ENCODE measurements at places on chromosomes 7 and 10. TPM values are rescaled to one million over a fixed set of nuclear protein-coding genes. Genes with fewer than 3 reads are reported as not detected.

- H3K4me3 ChIP-seq: no peak overlapping the region
- DNase-seq: no peak
- H3K4me1 ChIP-seq: no peaks in the 10 kb centered on the region
- H3K27ac ChIP-seq: no peak overlapping the region
- H3K36me3 ChIP-seq: no peaks in the 10 kb centered on the region
These were observed 78.9 kb downstream of the SRI start for GRCh38 chr7:88140947-88141346.

GRCh38 chr10:35215107-35215506 lies 88.5 kb downstream of the CREM start:
- H3K36me3 ChIP-seq: no peaks in the 10 kb centered on the region
- DNase-seq: no peak
- no peaks in the 10 kb centered on the region for H3K4me1 ChIP-seq
- no peak overlapping the region for H3K27ac ChIP-seq
- no peak overlapping the region for H3K4me3 ChIP-seq

DNA sequence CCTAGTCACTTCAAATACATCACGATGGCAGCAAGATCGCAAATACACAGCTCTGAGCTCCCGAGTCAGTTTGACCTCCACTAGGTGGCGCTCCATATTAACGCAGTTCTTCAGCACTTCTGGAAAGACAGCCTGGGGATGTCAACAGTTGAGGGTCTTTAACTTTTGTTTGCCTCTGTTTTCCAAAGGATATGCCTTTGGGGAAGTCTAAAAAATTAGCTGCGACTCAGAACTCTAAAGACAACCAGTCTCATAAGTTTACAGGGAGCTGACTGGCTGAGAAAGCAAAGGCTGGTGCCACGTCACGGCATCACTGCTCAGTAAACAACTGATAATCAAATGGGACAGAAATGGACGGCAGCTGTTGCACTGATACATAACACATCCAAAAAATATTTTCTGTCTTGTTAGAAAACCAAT lies 458.8 kb downstream of the SORCS1 start:
- H3K27me3 ChIP-seq: no peaks in the 10 kb centered on the region
- H3K27ac ChIP-seq: no peak overlapping the region
- no peak overlapping the region for H3K4me3 ChIP-seq
- DNase-seq: no peak
- H3K4me1 ChIP-seq: no peaks in the 10 kb centered on the region

DNA sequence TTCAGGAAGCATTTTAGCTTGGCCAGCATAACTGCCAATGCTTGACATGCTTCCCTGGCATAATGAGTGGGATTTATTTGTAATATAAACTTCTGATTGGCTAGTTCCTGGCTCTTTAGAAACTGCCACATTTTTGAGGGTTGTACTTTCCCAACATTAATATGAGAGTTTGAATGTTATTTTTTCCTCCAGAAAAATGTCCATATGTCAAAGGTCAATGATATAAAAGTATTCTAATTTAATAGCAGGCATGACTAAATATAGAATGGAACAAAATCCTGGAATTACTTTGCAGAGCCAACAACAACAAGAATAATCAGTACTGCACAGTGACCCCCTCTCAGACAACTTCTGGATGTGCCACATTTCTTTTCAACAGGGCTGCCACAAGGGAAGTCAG lies 352.6 kb downstream of the PRPF18 start:
- DNase-seq: no peak
- H3K4me3 ChIP-seq: no peak overlapping the region
- peaks cover 12% of the 10 kb centered on the region for H3K4me1 ChIP-seq
- H3K36me3 ChIP-seq: no peaks in the 10 kb centered on the region
- H3K27me3 ChIP-seq: no peaks in the 10 kb centered on the region
- peak overlapping the region; percentile 37 for H3K27ac ChIP-seq

FAM13C gene
- total RNA-seq: 10.7 TPM

SPDYE5 gene
- total RNA-seq: not detected

- no peak overlapping the region for H3K4me3 ChIP-seq
- no peak for DNase-seq
- H3K27me3 ChIP-seq: no peaks in the 10 kb centered on the region
- H3K36me3 ChIP-seq: no peaks in the 10 kb centered on the region
- no peaks in the 10 kb centered on the region for H3K4me1 ChIP-seq
These were observed 192.6 kb upstream of the C7orf33 start for GRCh38 chr7:148397985-148398384.

GRCh38 chr7:158447506-158448171 lies 140.0 kb downstream of the PTPRN2 start:
- DNase-seq: no peak
- no peak overlapping the region for H3K27ac ChIP-seq
- H3K27me3 ChIP-seq: no peaks in the 10 kb centered on the region
- H3K36me3 ChIP-seq: no peaks in the 10 kb centered on the region
- no peaks in the 10 kb centered on the region for H3K4me1 ChIP-seq

GRCh38 chr7:135964791-135965190 lies 12.4 kb downstream of the MTPN start:
- no peak for DNase-seq
- H3K36me3 ChIP-seq: no peaks in the 10 kb centered on the region
- no peak overlapping the region for H3K27ac ChIP-seq
- no peaks in the 10 kb centered on the region for H3K27me3 ChIP-seq

- no peaks in the 10 kb centered on the region for H3K4me1 ChIP-seq
- no peaks in the 10 kb centered on the region for H3K36me3 ChIP-seq
- H3K27me3 ChIP-seq: no peaks in the 10 kb centered on the region
- no peak for DNase-seq
- H3K27ac ChIP-seq: no peak overlapping the region
- H3K4me3 ChIP-seq: no peak overlapping the region
These were observed 34.7 kb downstream of the ALOX5 start for GRCh38 chr10:45408421-45409319.

NEURL1 gene
- not detected for total RNA-seq

DNA sequence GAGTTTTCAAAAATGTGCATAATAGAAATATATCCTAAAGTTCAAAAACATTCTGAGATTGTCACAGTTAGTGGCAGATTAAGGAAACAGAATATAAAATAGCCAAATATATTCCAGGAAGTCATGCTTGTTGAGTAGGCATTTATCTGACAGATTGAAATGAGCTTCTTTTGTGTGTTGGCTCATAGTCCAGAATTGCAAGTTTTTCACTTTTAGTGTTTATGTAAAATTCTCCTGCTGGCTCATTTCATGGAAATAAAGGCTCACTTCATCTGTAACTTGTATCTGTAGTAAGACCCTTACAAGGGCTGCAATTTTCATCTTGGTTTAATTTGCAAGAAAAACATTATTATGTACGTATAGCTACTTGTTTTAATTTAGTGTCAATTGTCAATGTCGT lies 93.5 kb downstream of the MCU start:
- no peak for DNase-seq
- H3K27me3 ChIP-seq: no peaks in the 10 kb centered on the region
- no peaks in the 10 kb centered on the region for H3K36me3 ChIP-seq
- H3K4me3 ChIP-seq: no peak overlapping the region
- H3K4me1 ChIP-seq: peaks cover 20% of the 10 kb centered on the region

FAM25C gene
- total RNA-seq: not detected

DNA sequence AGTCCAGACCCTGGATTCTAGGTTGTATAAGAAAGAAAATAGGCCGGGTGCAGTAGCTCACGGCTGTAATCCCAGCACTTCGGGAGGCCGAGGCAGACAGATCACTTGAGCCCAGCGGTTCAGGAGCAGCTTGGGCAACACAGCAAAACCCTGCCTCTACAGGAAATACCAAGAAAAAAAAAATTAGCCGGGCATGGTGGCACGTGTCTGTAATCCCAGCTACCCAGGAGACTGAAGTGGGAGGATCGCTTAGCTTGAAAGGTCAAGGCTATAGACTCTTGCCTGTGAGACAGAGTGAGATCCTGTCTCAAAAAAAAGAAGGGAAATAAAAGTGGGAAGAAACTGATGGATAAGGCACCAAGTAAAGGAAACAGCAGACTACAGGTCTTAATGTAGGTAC lies 287.9 kb upstream of the KLF14 start:
- peaks cover 19% of the 10 kb centered on the region for H3K4me1 ChIP-seq
- H3K27me3 ChIP-seq: no peaks in the 10 kb centered on the region
- DNase-seq: no peak
- no peaks in the 10 kb centered on the region for H3K36me3 ChIP-seq
- no peak overlapping the region for H3K4me3 ChIP-seq

NOS3 gene
- 185 TPM for total RNA-seq

DNA sequence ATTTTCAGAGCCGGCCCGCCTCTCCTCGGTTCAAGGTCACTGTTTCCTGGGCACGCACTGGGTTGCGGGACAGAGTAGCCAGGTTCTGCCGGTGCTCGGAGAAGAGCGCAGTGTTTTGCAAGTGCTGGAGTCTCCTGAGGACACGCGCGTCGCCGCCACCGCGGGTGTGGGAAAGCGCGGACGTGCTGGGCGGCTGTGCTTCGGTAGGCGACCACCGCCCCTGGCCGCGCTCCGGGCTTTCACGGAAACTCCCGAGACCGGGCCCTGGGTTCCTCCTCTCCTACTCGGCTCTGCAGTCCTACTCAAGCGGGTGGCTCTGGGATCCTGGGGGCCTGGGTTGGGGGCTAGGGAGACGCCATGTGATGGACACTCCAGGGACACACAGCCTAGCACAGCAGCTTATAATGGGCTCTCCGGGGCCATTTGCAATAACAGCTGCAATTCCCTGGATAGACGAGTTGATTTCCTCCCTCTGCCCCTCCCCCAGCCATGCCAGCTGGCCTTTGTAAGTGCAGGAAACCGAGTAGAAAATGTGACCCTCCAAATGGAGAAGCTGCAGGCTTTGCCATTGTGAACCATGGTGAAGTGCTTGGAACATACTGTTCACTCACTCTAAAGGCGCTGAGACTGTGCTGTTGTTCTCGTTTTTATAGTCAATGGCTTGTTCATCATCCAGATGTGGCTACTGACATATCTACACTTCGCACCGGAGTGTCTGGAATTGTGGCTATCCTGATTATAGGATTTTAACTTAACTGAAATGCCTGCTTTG lies 2.1 kb downstream of the FRAT1 start:
- no peaks in the 10 kb centered on the region for H3K27me3 ChIP-seq
- H3K4me1 ChIP-seq: peaks cover 4% of the 10 kb centered on the region
- peak overlapping the region; percentile 95 for H3K4me3 ChIP-seq
- no peaks in the 10 kb centered on the region for H3K36me3 ChIP-seq
- peak; percentile 68 for DNase-seq

GRCh38 chr10:22369434-22370072 lies 24.3 kb downstream of the SPAG6 start:
- H3K27me3 ChIP-seq: no peaks in the 10 kb centered on the region
- no peak overlapping the region for H3K27ac ChIP-seq
- no peaks in the 10 kb centered on the region for H3K36me3 ChIP-seq
- no peak for DNase-seq
- H3K4me1 ChIP-seq: no peaks in the 10 kb centered on the region
- H3K4me3 ChIP-seq: no peak overlapping the region

GRCh38 chr10:69201045-69201444 lies 19.1 kb upstream of the HKDC1 start:
- peaks cover 88% of the 10 kb centered on the region for H3K36me3 ChIP-seq
- no peak overlapping the region for H3K4me3 ChIP-seq
- H3K4me1 ChIP-seq: no peaks in the 10 kb centered on the region

CREM gene
- total RNA-seq: 14.9 TPM

- H3K4me3 ChIP-seq: no peak overlapping the region
These were observed 377.9 kb downstream of the DNAJB9 start for GRCh38 chr7:108947526-108947925.

DNA sequence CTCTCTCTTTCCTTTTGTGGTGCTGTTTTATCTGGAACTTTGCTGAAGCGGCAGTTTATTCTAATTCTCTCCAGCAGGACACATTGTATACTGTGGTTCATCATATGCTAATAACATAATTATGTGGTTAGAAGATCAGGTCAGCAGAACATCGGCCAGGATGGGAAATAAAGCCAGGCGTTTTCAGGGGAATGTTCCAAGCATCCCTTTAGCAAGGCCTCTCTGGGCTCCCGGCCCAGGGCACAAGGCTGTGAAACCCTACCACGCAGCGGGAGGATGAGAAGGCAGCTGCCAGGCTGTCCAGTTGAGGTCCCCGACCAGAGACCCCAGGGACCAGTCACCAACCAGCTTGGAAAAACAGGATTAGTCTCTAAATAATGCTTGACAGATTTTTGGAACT lies 112.2 kb upstream of the GALNT17 start:
- H3K4me3 ChIP-seq: no peak overlapping the region
- H3K4me1 ChIP-seq: no peaks in the 10 kb centered on the region
- H3K27me3 ChIP-seq: no peaks in the 10 kb centered on the region
- DNase-seq: peak; percentile 67

GRCh38 chr7:474605-475424 lies 44.8 kb downstream of the PDGFA start:
- H3K27ac ChIP-seq: no peak overlapping the region
- no peak for DNase-seq
- H3K4me3 ChIP-seq: no peak overlapping the region
- H3K27me3 ChIP-seq: no peaks in the 10 kb centered on the region
- H3K36me3 ChIP-seq: no peaks in the 10 kb centered on the region
- peaks cover 8% of the 10 kb centered on the region for H3K4me1 ChIP-seq

GRCh38 chr10:33982995-33983394 lies 648.5 kb upstream of the NRP1 start:
- H3K27me3 ChIP-seq: no peaks in the 10 kb centered on the region
- H3K27ac ChIP-seq: no peak overlapping the region
- DNase-seq: no peak
- no peaks in the 10 kb centered on the region for H3K4me1 ChIP-seq

CTAGE8 gene
- not detected for total RNA-seq

CPA4 gene
- total RNA-seq: not detected

GRCh38 chr7:38822549-38822948 lies 86.4 kb downstream of the VPS41 start:
- H3K4me1 ChIP-seq: no peaks in the 10 kb centered on the region
- H3K36me3 ChIP-seq: peaks cover 16% of the 10 kb centered on the region
- no peak overlapping the region for H3K4me3 ChIP-seq
- H3K27me3 ChIP-seq: no peaks in the 10 kb centered on the region
